ENCODE measurements at places on chromosomes 2 and 18. TPM values are rescaled to one million over a fixed set of nuclear protein-coding genes. Genes with fewer than 3 reads are reported as not detected.

The RNF125 gene
- total RNA-seq = 0.65 TPM

The TTR gene
- total RNA-seq = not detected

The SCYGR5 gene
- not detected for total RNA-seq

The MEP1B gene
- total RNA-seq = not detected

The RGPD3 gene
- total RNA-seq = 0.45 TPM

The RUFY4 gene
- not detected for total RNA-seq

The NT5C1B gene
- total RNA-seq = not detected

The HRH4 gene
- total RNA-seq = under 0.01 TPM

The LRRTM1 gene
- not detected for total RNA-seq

The SCN7A gene
- under 0.01 TPM for total RNA-seq

The PTGR3 gene
- 43.3 TPM for total RNA-seq

The CRYBA2 gene
- not detected for total RNA-seq

The EML6 gene
- 0.49 TPM for total RNA-seq

The G6PC2 gene
- not detected for total RNA-seq

The CXCR2 gene
- total RNA-seq = not detected

The TUBA4B gene
- total RNA-seq = not detected

The LRRTM4 gene
- total RNA-seq = 1.5 TPM

The SPOPL gene
- total RNA-seq = 16.9 TPM

The HDLBP gene
- 929 TPM for total RNA-seq

The GCG gene
- total RNA-seq = not detected

The C2orf72 gene
- total RNA-seq = not detected

The IL1R1 gene
- total RNA-seq = 152 TPM

The PLCL1 gene
- total RNA-seq = 12.4 TPM

The MARCO gene
- total RNA-seq = not detected

The PTPRN gene
- 1.8 TPM for total RNA-seq

The ABCB11 gene
- not detected for total RNA-seq
